ENCODE measurements at places on chromosomes 4 and X.
A peak's percentile ranks its signal among the peaks of the same experiment; 100 is the strongest.

- no peak for DNase-seq
Observed at GRCh38 chrX:103756736-103757135, 19.9 kb upstream of the PLP1 start.

DNA sequence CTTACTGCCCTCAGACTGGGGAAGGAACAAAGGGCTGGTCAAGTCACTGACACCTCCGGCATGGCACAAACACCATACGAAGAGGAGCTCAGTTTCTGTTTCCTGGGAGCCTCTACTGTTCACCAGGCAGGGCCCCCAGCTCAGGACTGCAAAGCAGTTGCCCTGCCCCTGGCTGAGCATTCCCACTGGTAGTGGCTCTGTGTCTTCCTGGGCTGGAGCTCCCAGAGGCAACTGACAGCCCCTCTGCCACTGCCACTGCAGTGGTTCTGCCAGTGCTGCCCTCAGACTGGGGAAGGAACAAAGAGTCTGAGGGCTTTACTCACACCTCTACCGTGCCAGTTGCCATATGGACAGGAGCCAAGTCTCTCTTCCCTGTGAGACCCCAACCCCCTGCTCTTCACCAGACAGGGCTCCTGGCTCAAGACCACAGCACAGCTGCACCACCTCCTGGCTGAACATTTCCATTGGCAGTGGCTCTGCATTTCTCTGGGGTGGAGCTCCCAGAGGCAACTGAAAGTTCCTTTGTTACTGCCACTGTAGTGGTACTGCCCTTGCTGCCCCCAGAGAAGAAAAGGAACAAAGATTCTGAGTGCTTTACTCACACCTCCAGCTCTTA is 67.9 kb downstream of the SMARCA5 start:
- no peak for DNase-seq

- no peak for DNase-seq
Observed at GRCh38 chr4:179750374-179750773, 2308.1 kb upstream of the AGA start.

DNA sequence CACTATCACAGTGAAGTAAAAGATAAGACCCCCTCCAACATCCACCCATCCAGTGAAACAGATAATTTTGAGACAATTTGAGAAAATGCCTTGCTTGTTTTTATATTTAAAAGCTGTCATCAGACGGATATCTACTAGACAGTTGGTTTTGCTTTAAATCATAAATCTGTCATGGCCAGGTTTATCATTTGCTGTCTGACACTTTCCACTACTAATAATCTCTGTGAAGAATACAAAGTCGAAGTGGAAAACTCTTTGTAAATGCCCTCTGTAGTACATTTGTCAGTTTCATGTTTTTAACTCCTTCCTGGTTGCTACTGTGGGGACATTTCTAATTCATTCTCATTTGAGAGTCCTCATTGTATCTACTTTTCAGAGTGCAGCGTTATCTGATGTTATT is 1606.2 kb upstream of the PCDH7 start:
- no peak for DNase-seq

GRCh38 chr4:87530868-87531267 is 1.7 kb upstream of the SPARCL1 start:
- no peak for DNase-seq

DNA sequence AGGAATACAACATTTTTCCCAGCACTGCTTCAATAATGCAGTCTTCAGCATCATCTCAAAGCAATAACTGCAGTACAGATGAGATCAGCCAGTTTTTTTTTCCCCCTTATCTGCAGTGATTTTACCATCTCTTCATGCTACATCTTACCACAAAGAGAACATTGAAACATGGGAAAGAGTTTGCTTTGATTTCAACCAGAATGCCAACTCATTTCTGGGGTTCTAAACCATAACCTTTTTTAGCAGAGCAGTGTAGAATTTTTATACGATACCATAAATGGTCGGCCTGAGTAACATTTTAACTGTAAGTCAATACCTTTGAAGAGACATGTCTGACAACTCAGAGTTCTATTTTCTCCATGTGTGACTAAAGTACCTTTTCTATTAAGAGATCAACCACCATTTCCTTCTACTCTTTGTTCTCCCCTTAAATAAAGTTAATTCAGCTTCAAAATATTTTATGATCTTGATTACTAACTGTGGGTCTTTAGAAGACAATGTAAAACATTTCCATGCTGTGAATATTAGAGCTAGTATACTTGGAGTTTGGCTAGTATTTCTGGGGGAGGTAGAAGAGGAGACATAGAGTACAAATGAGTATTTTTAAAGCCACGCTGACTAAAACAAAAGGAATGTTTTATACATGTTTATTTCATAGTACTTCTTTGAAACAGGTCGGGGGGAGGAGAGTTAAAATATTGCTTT is 69.1 kb downstream of the TET2 start:
- DNase-seq: no peak

GRCh38 chrX:44770121-44770520 is 73.7 kb upstream of the DUSP21 start:
- DNase-seq: no peak

DNA sequence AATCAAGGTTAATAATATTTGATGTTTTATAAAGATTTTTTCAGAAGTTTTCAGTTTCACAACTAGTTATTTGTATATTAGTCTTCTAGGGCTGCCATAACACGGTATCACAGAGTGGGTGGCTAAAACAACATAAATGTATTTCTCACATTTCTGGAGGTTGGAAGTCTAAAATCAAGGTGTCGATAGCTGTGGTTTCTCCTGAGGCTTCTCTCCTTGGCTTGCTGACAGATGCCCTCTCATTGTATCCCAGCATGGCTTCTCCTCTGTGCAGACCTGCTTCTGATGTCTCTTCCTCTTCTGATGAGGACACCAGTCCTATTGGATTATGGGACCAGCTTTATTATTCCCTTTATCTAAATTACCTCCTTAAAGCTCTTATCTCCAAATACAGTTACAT is 1456.6 kb downstream of the STIM2 start:
- no peak for DNase-seq

DNA sequence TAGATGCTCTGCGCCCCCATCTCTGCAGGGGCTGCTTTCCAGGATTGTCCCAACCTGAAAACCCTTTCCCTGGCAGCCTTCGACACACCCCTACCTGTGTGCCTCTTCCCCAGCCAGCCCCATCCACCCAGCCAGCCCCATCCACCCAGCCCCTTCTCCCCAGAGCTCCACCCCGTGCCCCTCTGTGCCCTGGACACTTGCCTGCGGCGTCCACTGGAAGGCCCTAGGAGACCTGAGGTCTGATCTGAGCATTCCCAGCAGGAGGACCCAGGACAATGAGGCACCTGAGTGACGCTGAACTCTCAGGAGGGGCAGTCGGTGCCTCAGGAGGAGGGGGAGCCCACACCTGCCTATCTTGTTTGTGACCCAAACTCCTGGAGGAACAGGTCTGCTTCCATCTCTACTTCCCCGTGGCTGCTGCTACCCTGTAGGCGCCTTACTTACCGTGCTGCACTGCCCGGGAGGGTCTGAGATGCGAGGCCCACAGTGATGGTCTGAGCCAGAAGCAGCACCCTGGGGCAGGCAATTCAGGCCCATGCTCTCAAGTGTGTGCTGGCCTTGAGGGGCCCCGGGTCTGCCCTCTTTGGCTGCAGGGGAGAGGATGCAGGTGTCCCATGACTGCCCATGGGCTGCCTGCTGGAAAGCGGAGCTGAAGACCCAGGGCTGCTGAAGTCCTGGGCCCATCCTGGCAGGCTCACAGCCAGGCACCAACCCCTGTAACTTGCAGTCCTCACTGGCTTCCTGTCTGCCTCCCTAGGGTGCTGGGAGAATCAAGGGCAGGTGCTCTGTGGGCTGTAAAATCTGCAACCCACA is 4.9 kb downstream of the LRPAP1 start:
- no peak for DNase-seq

DNA sequence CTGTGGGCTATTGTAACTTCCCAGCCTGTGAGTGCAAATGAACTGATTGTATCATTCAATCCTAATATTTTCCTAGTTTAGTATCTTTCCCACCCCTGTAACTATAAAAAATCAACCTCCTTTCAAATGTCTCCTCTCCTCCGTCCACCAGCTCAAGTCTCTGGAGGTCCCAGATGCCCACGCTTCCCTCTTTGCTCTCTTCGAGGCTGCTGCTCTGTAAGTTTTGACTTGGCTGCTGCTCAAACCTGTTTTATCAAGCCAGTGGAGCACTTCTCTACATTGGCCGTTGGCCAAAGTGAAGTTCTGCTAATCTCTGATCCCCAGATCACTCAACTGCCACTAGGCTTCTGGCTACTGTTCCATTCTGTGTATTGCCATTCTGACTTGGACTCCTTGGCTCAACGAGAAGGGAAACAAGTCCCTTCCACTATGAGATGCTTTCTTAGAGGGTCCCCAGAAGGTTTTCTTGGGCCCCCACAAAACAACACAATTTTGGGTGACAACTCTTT is 60.7 kb upstream of the RAPGEF2 start:
- DNase-seq: peak; percentile 22

DNA sequence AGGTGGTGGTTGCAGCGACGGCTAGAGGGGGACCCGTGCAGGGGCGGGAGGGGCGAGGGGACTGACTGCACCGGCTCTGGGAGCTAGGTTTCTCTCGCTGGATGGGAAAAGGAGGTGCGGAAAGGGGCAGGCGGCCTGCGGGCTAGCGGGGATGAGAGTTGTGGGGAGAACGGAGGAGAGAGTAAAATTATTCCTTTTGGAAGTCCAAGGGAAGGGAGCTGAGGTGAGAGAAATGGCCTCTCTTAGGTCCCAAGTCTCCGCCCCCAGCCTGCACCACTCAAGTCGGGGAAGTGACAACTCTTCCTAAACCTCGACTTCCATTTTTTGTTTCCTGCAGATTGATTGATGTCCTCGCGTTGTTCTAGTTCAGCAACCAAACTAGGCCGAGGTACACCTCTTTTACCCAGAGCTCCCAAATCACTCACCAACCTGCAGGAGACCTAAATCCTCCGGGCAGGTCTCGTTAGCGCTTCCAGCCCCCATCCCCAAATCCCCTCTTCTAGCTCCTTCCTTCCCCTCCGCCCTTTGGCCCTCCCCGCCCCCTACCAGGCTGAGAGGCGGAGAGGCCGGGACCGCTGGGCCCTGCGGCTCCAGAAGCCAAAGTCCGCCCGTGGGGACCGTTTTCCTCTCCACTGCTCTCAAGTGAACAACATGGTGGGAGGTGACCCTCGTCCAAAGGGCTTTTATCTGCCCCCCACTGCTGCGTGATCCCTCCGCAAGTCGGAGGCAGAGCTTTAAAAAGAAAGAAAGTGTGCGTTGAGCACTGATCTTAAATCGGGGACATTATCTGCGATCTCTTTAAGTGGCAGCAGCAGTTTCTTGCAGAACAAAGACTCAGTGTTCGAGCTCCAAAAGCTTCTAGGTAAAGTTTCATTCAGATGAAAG is 7.3 kb downstream of the PITX2 start:
- no peak for DNase-seq

GRCh38 chrX:155535866-155536265 is 76.9 kb downstream of the TMLHE start:
- no peak for DNase-seq

- no peak for DNase-seq
Observed at GRCh38 chr4:93748373-93749291, 79.9 kb upstream of the ATOH1 start.

GRCh38 chrX:153771415-153772315 is 7.6 kb downstream of the PLXNB3 start:
- no peak for DNase-seq

GRCh38 chr4:40848940-40849339 is 99.2 kb downstream of the NSUN7 start:
- no peak for DNase-seq

GRCh38 chrX:15188039-15188438 is 81.8 kb downstream of the ASB9 start:
- no peak for DNase-seq

- DNase-seq: no peak
Observed at GRCh38 chr4:87555773-87556619, 26.8 kb upstream of the SPARCL1 start.

- DNase-seq: no peak
Observed at GRCh38 chr4:136873555-136873954, 658.7 kb downstream of the PCDH18 start.

DNA sequence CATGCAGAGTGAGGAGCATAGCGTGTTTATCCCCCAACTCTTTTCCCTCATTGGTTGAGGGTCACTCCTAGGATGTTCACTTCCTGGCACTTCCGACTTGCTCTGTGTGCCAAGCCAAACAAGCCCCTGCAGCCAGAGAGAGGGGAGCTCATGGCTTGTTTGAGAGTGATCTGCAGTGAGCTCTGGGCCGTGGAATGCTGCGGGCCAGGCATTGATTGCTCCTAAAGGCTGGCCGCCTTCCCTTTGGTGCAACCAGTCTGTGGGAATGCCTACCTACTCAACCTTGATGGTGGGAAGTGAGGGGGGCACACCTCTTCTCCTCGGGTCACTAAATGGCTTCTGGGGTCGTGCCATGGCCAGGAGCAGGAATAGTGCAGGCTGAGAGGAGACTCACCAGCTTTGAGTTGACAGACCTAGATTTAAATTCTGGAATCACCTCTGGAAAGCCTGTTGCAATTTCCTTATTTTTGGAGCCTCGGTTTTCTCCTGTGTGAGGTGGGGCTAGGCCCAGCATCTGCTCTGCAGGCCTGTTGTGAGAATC is 152.0 kb upstream of the STX18 start:
- DNase-seq: no peak

- DNase-seq: peak; percentile 27
Observed at GRCh38 chr4:134935320-134935719, 733.7 kb upstream of the PABPC4L start.

DNA sequence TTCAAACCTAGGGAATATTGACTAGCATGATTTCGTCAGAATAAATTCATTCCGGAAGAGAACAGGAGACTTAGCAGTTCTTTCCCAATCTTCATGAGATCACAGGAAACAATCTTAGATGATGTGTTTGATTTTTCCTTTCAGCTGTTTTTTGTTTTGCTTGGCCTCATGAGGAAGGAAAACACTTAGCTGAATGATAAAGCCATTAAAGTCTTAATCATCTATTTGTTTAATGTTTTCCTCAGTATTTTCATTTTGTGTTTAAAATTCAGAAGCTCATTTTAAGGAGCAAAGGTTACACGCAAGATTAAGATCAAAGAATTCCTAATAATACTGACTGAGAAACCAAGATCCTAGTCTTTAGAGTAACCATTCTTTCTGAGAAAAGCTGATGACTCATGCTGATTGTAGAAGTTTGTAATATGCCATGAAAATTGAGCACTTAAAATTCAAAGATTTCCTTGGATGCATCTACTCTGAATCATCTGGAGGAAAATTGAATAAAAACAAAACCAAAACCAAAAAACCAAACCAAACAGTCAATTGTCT is 15.4 kb upstream of the TBC1D19 start:
- no peak for DNase-seq

GRCh38 chr4:145230726-145231125 is 50.3 kb upstream of the OTUD4 start:
- DNase-seq: no peak

Data from NCI-H1092 treated with DMSO at 0.1 percent for 48 hours (cell line).